ENCODE measurements at places on chromosomes 2 and 18.

DNA sequence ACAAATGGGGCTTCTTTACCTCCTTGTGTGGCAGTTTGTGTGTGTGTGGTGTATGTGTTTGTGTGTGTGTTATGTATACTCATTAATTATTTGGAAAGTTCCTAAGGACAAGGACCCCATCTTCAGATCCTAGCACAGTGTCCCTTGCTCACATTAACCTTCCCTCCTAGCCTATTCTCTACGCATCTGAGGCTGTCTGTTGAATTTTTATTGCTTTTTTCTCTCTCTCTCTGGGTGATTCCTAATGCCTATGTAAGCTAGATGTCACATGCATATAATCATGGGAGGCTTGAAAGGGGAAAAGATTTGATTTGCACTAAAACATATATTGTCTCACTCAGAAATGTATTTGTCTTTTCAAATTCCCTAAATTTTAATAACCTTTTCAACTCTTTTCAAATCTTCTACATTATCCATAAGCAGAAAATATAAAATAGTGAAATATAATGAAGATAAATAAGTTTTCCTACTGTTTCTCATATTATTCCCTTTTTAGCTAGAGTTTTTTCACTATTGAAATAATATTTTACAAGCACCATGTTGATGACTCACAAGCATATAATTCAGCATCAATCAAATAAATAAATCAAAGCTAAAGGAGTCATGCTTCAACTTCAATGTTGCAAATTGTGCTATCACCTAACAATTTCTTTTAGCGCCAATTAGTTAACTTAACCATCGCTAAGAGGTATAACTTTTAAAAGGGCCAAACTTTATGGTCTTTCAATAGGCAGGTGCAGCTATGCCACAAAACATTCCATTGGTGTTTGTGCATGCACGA lies 199.0 kb upstream of the ERBB4 start:
- DNase-seq: no peak

DNA sequence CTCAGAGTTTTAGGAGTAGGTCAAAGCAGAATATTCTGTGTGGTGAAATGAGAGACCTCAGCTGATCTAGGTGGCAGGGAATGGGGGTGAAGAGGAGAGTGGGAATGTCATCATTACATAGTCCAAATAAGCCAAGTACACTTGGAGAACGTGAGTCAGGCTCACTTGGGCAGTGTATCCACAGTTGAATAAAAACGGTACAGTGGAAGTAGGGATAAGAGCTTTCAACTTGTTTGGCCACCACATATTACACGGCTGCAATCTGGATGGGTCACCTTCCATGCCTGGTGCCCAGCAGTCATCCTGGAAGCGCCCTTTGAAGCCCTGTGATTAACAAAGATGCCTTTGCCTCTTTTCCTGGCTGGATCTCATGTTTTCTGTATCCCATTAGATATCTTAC lies 28.6 kb downstream of the MIB1 start:
- no peak for DNase-seq

GRCh38 chr2:227163998-227164762 lies at the start of the genes COL4A3 and COL4A4:
Gene COL4A3, plus strand, starts transcription at chr2:227164624. Its CDS starts 103 bp downstream, at chr2:227164727.
Gene COL4A4, minus strand, starts transcription at chr2:227164205. Its CDS starts 16,722 bp downstream, at chr2:227147483.
- DNase-seq: no peak

GRCh38 chr2:186457908-186458307 lies 28.2 kb upstream of the ZC3H15 start:
- no peak for DNase-seq

- DNase-seq: no peak
These were observed 69.3 kb downstream of the MAPK4 start for GRCh38 chr18:50629148-50629631.

DNA sequence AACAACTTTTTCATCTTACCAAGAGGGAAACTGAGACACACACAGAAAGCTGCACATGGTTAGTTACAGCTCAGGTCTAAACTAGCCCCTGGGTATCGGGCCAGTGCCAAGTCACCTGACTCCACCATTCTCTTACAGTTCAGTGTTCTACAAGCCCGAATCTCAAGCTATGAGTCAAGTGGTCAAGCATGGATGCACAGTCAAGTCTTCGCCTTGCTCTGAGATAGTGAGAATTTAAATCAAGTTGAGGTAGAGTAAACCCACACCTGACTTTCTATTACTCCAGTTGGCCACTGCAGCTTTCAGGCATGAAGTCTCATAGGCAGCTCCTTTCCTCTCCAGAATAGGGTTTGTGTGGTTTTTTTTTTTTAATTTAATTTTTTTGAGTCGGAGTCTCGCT lies 34.5 kb upstream of the ARL5A start:
- DNase-seq: no peak

- no peak for DNase-seq
These were observed 36.8 kb downstream of the CHST10 start for GRCh38 chr2:100380681-100381080.

GRCh38 chr18:26741048-26741447 lies 124.5 kb downstream of the AQP4 start:
- DNase-seq: no peak

GRCh38 chr18:57432751-57433400 lies 2.3 kb upstream of the ONECUT2 start:
- DNase-seq: no peak

DNA sequence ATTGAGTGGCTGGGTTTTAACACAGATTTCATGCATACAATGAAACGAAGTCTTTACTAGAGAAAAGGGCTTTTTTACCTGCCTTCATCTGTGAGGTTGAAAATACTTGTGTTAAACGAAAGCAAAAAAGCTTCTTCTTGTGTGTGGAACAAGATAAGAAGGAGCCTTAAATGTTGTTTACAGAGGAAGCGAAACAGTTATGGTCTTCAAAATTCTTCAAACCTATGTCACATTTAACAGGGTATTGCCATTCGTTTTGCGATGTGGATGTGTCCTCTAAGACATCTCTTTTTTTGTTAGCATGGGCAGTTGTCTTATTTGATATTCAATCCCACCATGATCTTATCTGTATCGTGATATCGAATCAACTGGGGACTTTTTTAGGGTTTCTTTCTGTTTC lies 532.6 kb downstream of the TMEM182 start:
- no peak for DNase-seq

GRCh38 chr2:1969701-1970015 lies 225.3 kb upstream of the PXDN start:
- DNase-seq: no peak

DNA sequence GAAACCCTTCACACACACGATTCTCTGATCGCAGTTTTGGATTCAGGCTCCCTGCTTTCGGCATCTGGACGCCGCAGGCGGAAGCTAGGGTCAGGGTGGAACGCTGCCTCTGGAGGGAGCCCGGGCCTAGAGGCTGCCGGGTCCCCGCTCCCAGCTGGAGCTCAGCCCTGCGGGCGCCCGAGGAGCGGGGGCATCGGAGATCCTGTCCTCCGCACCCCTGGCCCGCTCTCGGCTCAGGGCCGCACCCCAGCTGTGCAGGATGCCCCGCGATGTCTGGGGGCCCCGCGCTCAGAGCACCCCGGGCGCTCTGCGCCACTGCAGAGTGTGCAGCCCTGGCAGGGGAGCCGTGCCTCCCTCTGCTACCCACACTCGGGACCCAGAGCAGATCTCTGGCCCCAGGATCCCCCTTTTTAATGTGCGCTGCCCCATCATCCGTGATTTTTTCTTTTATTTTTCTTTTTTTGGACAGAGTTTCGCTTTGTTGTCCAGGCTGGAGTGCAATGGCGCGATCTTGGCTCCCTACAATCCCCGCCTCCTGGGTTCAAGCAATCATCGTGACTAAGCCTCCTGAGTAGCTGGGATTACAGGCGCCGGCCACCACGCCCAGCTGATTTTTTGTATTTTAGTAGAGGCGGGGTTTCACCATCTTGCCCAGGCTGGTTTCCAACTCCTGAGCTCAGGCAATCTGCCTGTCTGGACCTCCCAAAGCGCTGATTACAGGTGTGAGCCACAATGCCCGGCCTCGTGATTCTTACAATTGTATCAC lies 54.8 kb upstream of the TUBA3E start:
- DNase-seq: no peak

GRCh38 chr2:30661173-30662107 lies 145.8 kb downstream of the CAPN13 start:
- DNase-seq: no peak

GRCh38 chr2:29187926-29188325 lies 72.7 kb downstream of the CLIP4 start:
- no peak for DNase-seq

DNA sequence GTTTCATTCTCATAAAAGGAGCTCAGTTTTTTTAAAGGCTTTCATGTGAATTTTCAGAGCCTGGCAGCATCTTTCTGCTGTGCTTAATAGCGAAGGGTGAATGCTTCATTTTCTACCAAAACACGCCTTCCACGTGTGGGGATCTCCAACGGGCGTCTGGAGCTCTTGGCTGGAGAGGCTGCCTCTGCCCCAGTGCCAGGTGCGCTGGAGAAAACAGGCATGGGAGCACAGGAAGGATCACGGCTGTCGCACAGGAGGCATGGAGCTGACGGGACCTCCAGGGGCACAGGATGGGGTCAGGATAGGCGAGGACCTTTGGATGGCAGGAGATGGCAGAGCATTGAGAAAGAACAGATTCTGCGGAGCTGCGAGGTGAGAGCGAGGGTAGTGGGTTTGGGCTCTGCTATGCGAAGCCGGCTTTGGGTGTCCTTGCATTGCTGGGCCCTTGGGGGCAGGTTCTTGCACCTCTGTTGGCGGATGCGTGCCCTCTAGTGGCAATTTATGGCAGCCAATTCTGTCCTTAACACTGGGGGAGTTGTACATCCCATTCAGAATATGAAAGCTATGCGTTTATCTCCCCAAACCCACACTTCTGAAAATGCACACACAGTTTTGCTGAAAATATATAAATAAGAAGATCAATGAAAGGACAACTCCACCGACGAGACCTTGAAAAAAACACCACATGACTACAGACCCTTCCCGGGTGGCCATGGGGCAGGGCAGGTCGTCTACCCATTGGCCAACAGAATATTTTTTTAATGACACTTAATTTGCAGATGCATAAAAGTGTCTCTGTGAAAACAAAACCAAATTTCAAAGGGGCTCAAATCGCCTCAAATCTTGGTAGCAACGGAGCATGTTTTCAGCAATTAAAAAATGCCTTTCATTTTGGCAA lies 90.4 kb upstream of the SLC35G4 start:
- peak; percentile 79 for DNase-seq

GRCh38 chr18:23406271-23406787 lies 46.8 kb upstream of the RIOK3 start:
- no peak for DNase-seq

- no peak for DNase-seq
These were observed 180.8 kb downstream of the VAPA start for GRCh38 chr18:10094655-10095054.

GRCh38 chr2:215590010-215590745 lies 154.3 kb upstream of the FN1 start:
- no peak for DNase-seq

DNA sequence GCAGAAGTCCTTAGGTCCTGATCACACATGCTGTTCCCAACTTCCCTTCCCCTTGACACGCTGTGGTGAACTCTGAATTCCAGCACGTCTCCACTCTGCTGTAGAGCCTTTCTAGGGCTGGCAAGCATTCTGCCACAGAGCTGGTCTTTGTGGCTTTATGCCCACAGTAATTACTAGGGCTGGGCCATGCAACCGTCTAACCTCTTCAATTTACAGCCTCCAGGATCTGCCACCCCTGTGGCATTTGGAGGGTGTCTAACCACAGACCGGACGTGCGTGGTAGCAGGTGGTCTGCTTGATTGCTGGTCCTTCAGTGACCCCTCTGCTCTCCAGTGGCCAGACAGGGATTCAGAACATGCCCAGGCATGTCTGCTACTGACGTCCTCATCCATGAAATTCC lies 43.1 kb upstream of the TGFA start:
- DNase-seq: no peak

DNA sequence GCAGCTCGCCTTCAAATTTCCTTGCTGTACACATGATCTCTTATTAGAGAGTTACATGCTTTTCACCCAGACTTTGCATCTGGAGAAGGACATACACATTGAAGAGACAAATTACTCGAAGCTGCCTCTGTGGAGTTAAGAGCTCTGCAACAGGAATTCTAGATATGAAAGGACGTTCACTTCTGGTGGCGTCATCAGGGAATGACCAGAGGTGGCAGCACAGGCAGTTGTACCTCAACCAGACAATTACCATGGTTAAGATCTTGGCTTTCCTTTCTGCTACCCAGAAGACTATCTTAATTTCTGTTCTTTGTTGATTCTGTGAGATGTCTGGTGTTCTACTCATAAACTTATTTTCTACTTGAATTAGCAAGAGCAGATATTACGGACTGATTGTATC lies 39.1 kb upstream of the MC4R start:
- no peak for DNase-seq

DNA sequence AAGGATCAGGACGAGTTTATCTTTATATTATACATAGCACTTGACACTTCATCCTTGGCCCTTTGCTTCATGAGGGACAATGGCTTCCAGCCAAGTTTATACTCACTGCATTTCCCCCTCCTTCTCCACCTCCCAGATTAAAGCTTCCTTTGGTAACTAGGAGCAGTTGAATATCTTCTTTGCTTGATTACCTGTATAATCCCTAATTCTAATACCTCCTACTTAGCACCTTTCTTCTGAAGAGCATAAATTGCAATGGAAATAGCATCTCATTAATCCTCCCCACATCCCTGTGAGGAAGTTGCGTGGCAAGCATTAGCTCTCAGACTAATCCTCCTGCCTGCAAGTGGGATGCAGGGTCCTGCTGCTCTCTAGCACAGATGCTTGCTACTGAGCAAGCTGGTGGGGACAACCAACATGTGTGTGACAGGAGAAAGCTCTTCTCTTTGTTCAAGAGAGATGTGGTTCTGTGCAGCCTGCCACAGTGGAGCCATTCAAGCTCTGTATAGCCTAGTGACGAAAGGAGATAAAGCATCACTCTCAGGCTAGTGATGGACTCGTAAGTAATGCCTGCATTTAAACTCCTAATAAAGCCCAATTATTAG lies 19.1 kb downstream of the KLHL14 start:
- no peak for DNase-seq

DNA sequence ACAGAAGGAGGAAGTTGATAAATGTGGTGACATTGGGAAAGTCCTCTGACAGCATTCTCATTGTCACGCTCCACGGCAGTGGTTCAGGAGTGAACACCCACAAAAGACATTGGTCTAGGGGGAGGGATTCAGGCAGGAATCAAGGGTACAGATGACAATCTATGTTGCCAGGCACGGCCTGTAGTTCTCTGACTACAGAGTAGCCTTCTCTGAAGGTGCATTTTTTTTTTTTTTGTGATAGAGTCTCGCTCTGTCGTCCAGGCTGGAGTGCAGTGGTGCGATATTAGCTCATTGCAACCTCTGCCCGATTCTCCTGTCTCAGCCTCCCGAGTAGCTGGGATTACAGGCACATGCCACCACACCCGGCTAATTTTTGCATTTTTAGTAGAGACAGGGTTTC lies 7.4 kb upstream of the MOB1A start:
- DNase-seq: no peak

DNA sequence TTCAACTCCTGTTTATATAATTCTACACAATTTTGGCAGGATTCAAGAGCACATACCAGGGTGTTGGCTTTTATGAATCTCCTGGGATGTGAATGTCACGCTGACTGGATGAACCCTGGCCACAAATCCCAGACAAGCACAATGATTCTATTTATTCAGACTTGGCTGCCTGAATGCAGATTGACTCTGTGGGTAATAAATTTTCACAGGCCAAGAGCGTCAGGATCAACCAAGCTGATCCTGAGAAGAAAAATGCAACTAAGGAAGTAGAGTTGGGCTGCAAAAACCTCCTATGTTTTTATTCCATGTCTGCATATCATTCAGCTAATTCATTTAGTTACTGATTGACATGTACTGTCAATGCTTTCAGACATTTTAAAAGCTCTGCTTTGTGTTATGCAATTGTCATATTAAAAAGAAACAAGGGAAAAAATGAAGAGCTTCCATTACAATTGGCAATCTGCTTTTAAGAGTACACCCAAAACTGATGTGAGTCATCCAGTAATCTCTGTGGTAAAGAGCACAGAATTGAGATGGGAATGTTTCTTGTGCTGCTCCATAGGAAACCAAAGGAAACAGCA lies 173.0 kb upstream of the REV1 start:
- DNase-seq: no peak
